ENCODE measurements at places on chromosomes 7 and 10.

DNA sequence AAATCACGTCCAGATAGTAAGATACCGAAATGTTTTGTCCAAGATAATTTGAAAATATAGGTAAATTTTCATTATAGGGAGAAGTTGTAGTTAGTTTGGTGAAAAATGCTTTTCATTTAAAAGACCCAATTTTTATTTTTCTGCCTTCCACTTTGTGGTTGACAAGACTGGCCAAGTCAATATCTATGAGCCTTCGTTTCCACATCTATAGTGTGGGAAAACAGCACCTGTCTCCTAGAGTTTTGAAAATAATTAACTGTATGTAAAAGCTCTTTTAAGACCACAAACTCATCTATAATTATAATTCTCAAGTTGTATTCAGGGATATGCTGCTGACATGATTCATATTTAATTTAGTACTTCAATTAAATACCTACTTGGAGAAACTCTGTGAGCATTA lies 102.8 kb downstream of the VWC2 start:
- DNase-seq, result no peak

- no peak for DNase-seq
Measured at GRCh38 chr7:151694828-151695580, 175.3 kb upstream of the RHEB start.

DNA sequence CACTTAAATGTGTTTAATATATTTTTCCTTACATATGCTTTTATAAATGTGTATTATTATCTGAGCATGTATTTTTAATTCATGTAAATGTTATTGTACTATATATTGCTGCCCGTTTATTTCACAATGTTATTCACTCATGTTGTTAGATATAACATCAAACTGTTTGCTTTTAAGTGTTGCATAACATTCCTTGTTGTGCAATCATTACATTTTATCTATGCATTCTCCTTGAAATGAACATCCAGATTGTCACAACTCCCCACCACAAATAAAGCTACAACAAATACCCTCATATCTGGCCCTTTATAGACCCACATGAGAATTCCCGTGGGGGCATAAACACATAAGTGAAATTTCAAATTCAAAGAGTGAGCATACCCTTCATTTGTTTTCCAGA lies 264.2 kb downstream of the HPSE2 start:
- DNase-seq, result no peak

- DNase-seq, result no peak
Measured at GRCh38 chr10:122089311-122090017, 100.5 kb downstream of the TACC2 start.

GRCh38 chr10:103277713-103278536 lies 987 bp downstream of the INA start:
- no peak for DNase-seq

DNA sequence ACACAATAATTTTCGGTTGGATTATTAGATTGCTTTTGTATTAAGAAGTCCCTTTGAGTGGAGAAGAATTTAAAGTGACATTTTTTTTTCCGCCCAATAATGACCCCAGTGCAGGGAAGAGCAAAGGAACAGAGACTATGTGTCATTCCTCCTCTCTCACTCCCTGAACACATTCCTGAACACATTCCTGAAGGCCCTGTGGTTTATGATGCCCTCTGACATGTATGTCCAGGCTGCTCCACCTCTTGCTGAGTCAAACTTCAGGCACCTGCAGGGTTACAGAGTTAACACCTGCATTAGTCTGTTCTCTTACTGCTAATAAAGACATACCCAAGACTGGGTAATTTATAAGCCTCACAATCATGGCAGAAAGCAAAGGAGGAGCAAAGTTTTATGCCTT lies 704.0 kb upstream of the LRRN3 start:
- no peak for DNase-seq

- no peak for DNase-seq
Measured at GRCh38 chr7:116468534-116468933, 31.0 kb upstream of the CAV2 start.

DNA sequence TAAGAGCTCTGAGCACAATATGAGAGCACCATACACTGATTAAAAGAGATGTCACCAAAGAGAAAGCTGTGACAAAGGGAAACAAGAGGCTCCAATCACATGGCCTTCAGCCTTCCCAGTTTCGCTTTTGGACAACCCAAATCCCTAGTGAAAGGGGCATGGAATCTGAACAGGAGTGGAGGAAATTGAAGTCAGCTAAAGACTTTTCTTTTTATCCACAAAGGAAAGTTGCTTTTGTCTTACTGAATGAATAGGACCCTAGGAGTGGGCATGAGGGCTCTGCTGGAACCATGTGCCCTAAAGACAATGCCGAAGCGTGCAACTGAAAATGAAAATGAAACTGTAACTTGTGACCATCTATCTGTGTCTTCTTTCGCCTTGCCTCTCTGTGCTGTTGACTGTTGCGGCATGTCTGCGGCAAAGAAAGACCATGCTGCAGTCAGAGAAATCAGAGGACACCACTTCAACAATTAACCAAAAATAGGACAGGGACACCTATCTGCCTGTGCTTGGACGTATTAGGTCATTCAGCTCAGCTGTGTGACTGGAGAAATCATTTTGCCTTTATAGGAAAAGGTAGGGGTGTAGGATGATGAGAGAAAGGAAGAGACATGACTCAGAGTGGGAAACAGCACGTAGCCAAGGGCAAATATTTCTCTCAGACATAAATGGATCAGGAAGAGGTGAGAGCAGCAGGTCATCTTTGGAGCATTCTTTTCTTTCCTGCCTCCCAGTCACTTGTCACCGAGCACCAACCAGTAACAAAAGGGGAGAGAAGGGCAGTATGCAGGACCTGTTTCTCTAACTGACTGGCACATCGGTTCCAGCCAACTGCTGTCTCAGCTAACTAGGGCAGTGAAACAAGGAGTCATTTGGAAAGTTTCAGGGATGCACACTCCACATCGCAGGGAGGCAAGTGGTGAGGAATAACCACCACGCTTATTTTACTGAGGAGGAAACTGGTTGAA lies 12.3 kb downstream of the CAV2 start:
- no peak for DNase-seq

- DNase-seq, result no peak
Measured at GRCh38 chr7:144818511-144818910, 17.3 kb downstream of the TPK1 start.

DNA sequence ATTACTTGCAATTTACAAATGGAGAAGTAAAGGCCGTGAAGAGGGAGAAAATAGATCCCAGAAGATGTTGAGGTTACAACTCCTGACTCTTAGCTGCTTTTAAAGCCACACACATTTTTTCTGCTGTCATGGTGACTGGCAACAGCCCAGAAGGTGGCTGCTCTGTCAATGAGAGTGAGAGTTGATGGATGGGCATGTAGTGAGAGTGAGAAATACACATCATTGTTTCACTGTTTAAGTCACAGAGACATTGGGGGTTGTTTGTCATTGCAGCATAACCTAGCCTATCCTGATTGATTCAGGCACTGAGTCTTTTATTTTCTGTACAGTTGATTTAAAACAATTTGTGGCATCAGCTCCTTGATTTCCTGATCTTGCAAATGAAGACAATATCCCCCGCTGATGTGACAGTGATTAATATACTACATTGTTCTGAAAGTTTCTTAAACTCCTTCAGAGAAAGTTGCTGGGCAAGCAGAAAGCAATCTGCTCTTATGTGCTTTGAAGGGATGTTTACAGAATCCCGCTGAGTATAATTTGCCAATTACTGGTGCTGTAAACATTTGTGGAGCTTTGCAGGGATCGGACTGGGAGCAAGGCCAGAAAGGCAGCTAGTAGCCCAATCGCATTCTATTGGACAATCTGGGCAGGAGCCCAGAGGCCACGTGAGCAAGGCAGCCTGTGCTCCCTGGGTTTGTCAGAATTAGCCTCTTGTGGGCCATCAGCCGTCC lies 229.6 kb downstream of the PRPF18 start:
- no peak for DNase-seq

DNA sequence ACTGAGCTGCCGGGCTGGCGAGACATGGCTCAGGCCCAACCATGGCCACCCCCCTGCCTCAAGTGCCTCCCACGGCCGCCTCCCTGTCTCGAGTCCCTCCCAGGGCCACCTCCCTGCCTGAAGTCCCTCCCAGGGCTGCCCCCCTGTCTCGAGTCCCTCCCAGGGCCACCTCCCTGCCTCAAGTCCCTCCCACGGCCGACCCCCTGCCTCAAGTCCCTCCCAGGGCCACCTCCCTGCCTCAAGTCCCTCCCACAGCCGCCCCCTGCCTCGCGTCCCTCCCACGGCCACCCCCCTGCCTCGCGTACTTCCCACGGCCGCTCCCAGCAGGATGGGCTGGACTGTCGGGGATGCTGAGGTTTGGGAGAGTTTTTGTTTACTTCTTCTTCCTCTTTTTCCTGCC lies 462.5 kb downstream of the PTPRN2 start:
- no peak for DNase-seq
